ENCODE measurements at places on chromosomes 3 and 15.

GRCh38 chr3:135240426-135240825 lies 445.4 kb downstream of the EPHB1 start:
- DNase-seq = no peak

- no peak for DNase-seq
These were observed 294.1 kb downstream of the NTRK3 start for GRCh38 chr15:87962428-87962827.

DNA sequence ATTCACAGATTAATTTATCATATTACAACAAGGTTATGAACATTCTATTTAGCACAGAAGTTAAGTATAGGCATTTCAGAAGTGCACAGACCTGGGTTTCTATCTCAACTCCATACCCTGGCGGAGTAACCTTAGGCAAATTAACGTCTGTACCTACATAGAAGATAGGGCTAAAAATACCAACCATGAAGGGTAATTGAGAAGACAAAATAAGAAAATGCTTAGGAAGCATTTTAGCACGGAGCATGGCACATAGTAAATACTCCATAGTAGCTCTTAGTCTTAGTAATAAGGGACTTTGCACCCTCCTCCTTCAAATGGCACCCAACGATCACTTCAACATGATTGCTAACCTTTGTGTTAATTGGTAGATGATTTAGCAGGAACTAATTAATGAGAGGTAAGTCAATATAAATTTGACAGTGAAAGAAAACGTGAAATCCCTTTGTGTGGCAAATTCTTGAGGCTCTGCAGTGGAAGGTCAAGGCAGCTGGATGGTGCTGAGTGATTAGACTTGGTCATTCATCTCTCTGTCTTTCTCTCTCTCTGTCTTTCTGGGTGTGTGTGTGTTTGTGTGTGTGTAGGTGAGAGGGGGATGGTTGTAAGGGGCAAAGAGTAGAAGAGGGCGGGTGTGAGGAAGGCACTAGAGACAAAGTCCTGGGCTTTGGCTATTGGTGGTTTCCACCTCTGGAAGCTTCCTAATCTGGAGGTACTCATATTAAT lies 131.1 kb upstream of the PHLDB2 start:
- DNase-seq = no peak

DNA sequence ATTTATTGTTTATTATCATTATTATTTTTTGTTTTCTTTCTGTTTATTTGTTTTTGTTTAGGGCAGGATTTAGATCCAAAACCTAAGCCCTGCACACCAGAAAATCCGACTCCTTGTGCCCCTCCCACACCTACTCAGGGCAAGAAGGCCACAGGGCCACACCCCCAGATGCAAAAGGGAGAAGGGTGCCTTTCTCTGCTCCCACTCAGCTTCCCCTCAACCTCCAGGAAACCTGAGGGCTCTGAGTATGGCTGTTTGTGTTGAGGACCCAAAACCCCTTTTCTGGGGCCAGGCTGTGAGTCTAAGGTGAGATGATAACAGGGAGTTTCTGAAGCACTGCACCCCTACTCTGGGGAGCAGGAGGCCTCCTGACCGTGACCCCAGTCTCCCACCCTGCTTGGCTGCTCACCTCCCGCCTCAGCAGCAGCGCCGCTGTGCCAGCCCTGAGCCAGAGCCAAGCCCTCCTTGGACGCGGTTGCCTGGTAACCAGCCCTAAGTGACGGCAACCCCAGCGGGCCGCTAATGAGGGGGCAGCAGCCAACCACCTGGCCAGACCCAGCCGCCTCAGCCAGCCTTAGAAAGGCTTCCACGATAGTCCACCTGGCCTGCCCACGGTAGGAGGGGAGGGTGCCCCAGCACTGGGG lies 6.4 kb upstream of the C15orf39 start:
- peak; percentile 47 for DNase-seq

DNA sequence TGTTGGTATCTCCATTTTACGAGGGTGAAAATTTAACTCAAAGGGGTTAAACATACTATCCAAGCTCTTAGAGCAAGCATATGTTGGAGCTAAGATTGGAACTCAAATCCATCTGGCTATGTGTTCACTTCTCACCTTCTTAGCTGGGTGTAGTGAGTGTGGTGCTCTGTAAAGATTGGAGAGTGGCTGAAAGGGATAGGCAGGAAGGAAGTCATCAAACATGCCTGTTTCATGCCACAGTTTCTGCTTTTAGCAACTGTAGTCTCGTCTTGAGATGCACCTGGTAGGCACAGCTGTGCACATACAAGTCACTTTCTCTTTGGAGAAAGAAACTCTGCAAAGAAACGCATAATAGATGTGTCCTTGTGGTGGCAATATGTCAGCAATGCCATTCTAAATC lies 189.1 kb upstream of the MDFIC2 start:
- DNase-seq = no peak

DNA sequence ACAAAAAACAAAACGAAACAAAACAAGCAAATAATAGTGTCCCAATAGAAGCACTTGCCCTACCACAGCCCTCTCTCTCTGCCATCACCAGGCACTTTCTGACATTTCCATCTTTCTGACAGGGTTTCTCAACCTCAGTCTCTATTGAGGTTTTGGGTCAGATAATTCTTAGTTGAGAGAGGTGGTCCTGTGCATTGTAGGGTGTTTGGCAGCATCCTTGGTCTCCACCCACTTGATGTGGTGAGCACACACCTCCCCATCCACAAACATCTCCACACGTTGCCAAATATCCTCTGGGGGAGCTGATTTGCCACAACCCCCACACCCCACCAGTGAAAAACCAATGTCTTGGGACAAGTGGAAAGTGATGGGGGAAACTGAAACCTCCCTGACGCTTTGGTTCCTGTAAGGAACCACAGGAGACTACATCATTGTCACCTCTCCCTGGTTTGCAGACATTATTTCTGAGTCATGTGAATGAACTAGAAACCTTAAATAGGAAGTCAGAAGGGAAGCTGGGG lies 733.7 kb upstream of the CFAP20DC start:
- DNase-seq = no peak

- DNase-seq = no peak
These were observed 106.8 kb upstream of the SLC2A2 start for GRCh38 chr3:171133337-171133736.
